ENCODE measurements at places on chromosomes 3 and 15. TPM values are rescaled to one million over a fixed set of nuclear protein-coding genes. Genes with fewer than 3 reads are reported as not detected.

Gene PLA2G4F
- 0.23 TPM for total RNA-seq

- no peak for DNase-seq
Measured at GRCh38 chr3:143726727-143727126, 121.5 kb downstream of the SLC9A9 start.

Gene WNT7A
- 11.7 TPM for total RNA-seq

Gene CPLX3
- 0.26 TPM for total RNA-seq

Gene KBTBD13
- not detected for total RNA-seq

Gene SLC22A13
- total RNA-seq: 0.66 TPM

GRCh38 chr3:134029256-134029733, 430 bp downstream of the SLCO2A1 start:
- no peak for DNase-seq

DNA sequence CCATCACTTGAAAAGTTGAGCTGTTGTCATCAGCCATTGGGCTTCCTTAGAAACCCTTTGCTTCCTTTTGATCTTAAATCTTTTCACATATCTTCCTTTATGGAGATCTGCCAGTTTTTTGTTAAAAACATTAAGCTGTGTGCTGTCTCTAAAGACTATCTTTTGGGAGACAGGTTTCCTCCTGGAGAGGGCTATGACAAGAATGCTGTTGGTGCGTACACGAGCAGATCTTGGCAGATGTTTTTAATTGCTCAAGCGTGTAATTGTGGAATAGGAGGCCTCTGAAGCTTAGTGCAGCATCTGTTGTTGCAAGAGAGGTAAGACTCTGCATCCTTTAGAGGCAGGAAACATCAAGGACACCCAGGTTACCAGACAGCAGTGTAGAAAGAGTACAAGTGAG, 56.8 kb downstream of the PHLDB2 start:
- DNase-seq: no peak

- no peak for DNase-seq
Measured at GRCh38 chr3:36803091-36803791, 38.9 kb upstream of the DCLK3 start.

- DNase-seq: no peak
Measured at GRCh38 chr3:49277383-49277775, 347 bp upstream of the C3orf62 start.

Gene C3orf20
- total RNA-seq: 0.33 TPM

Gene HGD
- total RNA-seq: 1.5 TPM

Gene DIPK2A
- total RNA-seq: 15.7 TPM

DNA sequence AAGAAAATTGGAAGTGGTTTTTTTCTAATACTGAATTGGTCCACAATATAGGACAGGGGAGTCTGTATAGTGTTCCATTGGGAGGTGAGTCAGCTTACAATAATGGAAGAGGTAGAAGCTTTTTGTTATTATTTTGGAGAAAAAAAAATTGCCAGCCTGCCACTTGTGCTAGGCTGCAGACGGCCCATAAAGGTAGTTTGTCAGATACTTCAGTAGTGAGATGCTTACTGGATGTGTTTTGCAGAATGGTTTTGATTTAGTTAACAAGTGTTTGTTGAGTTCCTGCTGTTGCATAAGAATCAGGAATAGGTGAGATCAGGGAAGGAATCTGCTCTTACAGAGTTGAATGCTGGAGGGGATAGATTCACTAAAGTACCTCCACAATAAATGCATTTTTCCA, 1.0 kb downstream of the DTWD1 start:
- DNase-seq: no peak

DNA sequence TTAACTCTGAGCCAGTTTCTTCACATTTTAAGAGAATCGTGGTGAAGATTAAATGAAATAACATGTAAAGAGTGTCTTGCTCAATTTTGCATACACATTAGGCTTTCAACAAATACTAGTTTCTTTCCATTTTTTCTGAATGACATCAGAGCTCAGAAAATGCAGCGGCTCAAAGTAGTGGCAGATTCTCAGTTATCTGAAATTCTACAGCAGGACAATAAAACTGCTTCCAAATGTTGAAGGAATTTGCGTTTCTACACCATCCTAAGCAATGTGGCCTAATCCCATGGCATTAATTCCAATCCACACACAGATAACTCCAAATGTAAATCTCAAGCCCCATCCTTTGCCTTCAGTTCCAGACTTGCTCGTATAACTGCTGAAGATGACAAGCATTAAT, 115.8 kb downstream of the PLCH1 start:
- no peak for DNase-seq

DNA sequence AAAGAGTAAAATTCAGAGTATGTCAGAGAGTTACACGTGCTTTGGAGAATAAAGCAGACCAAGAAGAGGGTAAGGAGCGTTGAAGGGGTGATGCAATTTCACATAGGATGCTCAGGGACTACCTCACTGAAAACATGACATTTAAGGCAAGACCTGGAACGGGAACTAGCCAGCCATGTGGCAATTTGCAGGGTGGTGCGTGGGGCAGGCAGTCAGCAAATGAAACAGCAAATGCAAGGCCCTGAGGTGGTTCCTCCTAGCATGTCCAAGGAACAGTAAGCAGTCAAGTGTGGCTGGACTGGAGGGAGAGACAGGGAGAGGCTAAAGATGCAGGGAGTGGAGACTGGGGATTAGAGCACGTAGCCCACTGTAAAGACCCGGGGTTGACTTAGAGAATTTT, 146.1 kb upstream of the LPP start:
- no peak for DNase-seq

DNA sequence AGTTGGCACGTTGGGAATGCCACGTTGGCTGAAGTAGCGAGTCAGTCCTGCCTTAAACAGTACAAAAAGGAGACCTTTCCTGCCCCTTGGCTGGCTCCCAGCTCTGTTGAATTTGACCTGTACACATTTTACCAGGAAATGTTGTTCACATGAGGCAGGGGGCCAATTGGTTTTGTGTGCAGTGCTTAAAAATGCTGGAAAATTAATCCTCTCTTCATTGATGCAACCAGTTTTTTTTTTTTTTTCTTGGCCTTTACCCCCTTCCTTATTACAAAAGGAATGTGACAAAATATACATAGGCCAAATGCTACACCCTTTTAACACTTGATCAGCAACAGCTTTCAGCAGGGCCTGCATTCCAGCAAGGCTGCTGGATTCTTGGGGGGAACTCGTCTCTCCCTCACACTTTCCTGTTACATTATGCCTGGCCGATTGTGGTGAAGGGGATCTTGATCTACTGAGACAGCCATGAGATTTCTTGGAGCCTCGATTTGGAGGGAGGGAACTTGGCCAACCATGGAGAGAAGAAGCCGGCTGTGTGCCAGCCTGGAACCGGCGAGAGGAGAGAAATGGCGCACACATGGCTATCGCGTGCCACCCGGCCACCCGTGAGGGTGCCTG, 93.1 kb downstream of the DNASE1L3 start:
- no peak for DNase-seq

Gene ISLR2
- not detected for total RNA-seq

GRCh38 chr3:8532251-8532871, 30.7 kb downstream of the LMCD1 start:
- DNase-seq: no peak

Gene PLXNA1
- total RNA-seq: 16.9 TPM

DNA sequence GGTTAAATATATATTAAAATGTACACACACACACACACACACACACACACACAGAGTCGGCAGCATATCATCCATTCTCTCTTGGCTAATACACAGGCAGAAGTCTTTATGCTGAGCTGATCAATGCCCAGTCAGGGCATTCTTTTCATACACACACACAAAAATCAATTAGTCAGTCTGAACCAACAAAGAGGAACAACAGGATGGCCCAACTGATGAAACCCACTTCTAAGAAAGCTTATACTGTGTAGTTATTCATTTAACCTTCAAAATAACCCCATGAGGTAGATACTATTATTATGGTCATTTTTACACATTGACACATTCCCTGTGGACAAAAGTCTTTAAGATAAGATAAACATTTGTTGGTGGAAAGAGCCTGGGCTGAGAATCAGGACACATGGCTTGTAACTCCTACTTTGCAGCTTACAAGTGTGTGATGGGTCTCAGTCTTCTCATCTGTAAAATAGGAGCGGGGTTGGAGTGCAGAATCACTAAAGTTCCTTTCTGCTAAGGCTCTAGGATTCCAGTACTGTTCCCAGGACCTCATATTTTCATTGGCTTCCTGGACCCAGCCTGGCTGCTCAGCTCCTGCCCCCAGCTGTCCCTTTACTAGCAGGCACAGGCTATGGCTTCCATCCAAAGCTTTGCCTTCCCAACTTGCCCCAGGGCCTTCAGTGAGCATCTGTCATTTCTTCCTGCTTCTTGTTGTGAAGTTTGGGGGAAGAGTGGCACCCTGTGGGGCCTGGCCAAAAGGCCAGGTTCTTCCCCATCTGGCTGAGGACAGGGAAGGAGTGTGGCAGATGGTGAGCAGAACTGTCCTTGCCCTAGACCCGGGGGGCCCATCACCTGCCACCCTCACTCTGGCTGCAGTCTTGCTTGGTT, 27.2 kb upstream of the GLCE start:
- DNase-seq: no peak

GRCh38 chr3:43185274-43185982, 79.5 kb upstream of the POMGNT2 start:
- DNase-seq: no peak

GRCh38 chr3:174477491-174477890, 381.6 kb upstream of the NAALADL2 start:
- DNase-seq: no peak

Gene IGF2BP2
- total RNA-seq: 0.30 TPM

GRCh38 chr3:13141991-13142412, 68.8 kb upstream of the IQSEC1 start:
- DNase-seq: no peak

DNA sequence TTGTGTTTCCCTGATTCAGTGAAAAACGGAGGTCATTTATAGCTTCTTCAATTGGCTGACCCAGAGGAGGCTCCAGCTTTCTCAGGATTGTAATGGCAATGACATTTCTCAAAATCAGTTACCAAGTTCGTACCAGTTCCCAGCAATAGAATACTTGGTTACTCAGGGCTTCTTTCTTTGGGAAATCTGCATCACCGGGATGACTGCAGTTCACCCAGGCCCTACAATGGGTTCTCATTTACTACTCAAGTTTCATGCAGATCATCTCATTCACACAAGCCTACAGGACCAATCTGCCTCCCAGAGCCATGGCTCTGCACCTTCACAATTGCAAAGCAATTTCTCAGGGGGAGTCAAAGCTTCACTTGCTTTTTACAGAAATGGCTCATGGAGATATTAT, 109.6 kb downstream of the FHIT start:
- no peak for DNase-seq

Gene ECT2
- 3.1 TPM for total RNA-seq

Gene WDR93
- not detected for total RNA-seq

- no peak for DNase-seq
Measured at GRCh38 chr3:127204841-127205582, 12.1 kb downstream of the PRR23E start.

- DNase-seq: no peak
Measured at GRCh38 chr3:140636406-140637138, 41.3 kb upstream of the TRIM42 start.

Data from T-cell (primary cell).